ENCODE measurements at places on chromosomes 2 and 18.

GRCh38 chr18:3486512-3486911 lies 36.5 kb downstream of the TGIF1 start:
- no peak for DNase-seq
- H3K27ac ChIP-seq, result no peak overlapping the region
- H3K4me3 ChIP-seq, result no peak overlapping the region
- no peaks in the 10 kb centered on the region for H3K36me3 ChIP-seq
- H3K4me1 ChIP-seq, result no peaks in the 10 kb centered on the region

DNA sequence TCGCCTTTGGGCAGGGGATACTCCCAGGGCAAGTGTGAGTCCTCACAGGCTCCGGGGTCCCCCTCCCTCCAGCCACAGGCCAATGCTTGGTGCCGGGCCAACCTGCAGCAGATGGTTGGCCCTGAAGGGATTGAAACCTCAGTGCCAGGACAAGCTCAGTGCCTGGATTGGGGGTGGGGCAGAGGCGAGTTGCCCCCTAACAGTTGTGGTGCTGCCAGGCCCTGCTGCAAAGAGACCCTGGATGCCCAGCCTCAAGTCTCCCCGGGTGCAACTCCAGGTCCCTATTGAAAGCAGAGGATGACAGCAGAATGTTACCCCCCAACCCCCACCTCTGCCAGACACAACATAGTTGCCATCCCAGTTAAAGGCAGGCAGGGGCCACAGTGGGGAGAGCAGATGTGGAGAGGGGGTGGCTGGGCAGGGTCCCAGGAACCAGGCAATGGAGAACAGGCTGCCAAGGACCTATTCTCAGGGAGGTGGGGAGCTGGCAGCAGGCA lies 9.5 kb upstream of the RNF103 start:
- no peaks in the 10 kb centered on the region for H3K4me1 ChIP-seq
- H3K27ac ChIP-seq, result no peak overlapping the region
- H3K36me3 ChIP-seq, result no peaks in the 10 kb centered on the region
- DNase-seq, result no peak
- H3K4me3 ChIP-seq, result no peak overlapping the region

DNA sequence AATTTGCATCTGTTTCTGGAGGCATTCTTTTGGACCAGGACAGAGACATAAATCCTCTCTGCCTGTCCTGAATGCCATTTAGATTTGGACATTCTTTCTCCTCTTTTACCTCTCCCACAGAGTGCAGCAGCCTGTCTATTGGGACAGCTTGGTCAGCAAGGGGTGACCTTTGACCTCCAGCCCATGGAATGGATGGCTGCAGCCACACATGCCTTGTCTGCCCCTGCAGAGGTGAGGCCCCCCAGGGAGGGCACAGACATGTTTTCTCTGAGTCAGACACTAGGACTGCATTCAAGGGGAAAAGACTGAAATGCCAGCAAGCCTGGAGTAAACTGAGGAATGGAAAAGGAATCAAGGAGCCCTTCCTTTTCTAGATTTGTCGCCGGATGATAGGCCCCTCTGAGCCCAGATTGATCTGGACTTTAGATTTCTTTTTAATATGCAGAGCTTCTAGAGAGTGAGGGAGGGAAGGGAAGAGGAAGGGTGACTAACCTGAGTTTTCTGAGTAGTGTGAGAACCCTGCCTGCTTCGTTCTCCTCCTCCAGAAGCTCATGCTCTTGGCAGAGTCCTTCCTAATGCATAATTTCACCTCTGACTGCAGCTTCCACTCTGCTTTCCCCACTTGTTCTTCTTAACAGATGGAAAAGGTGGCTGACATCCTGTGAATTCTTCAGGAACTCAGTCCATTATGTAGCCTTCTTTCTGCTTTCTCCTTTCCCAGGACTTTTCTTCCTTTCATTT lies 16.1 kb upstream of the TTLL4 start:
- peaks cover 62% of the 10 kb centered on the region for H3K36me3 ChIP-seq
- no peaks in the 10 kb centered on the region for H3K4me1 ChIP-seq
- DNase-seq, result no peak
- H3K27ac ChIP-seq, result no peak overlapping the region

DNA sequence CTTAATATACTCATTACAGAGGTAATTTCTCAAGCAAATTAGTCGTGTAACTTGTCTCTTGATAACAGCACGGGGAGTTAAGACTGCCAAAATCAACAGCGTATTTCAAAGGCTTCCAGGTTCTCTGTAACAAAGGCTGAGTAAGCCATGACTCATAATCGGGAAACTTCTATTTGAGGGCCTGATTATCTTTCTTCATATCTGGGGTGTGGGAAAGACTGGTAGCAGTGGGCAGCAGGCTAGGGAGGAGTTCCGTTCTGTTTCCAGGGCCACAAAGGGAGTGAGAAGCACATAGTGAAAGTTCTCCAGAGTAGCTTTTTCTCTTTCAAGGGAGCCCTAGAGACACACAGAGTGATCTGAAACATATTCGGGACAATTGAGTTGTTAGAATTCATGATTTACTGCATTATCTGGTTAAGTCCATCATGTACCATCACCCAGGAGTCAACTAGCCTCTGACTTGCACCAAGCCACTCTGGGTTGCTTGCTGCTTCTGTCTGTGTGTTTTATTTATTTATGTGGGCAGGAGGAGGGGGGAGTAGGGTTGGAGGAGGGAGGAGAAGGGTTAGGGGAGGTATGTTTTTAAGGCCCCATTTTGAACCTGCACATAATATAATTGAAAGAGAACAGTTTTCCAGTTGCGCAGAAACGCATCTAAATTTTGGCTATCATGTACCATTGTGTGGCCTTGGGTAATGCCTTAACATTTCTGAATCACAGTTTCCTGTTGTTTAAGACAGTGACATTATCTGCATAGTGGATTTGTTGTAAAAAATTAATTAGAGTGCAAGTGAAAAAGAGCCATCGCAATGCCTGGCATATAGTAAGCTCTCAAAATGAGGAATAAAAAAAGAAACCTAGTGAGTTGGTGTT lies 80.5 kb upstream of the ITPRID2 start:
- no peaks in the 10 kb centered on the region for H3K36me3 ChIP-seq
- DNase-seq, result no peak
- H3K27ac ChIP-seq, result no peak overlapping the region
- H3K4me3 ChIP-seq, result no peak overlapping the region
- no peaks in the 10 kb centered on the region for H3K4me1 ChIP-seq

- no peak overlapping the region for H3K4me3 ChIP-seq
- peaks cover 57% of the 10 kb centered on the region for H3K36me3 ChIP-seq
- peaks cover 8% of the 10 kb centered on the region for H3K4me1 ChIP-seq
- no peak overlapping the region for H3K27ac ChIP-seq
Observed at GRCh38 chr18:2917259-2918047, 70.6 kb downstream of the EMILIN2 start.

DNA sequence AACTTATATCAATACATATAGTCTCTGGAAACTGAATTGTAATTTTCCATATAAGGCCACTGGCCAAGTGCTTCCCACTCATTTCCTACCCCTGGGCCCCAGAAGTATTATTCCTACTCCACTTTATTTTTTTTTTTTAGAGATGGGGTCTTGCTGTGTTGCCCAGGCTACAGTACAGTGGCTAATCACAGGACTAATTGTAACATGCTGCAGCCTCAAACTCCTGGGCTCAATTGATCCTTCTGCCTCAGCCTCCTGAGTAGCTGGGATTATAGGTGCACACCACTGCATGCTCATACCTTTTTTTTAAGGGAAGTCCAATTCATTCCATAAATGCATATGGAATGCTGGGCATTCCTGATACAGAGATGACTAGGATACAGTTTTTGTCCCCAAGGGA lies 6.4 kb upstream of the CNNM4 start:
- H3K4me1 ChIP-seq, result no peaks in the 10 kb centered on the region
- H3K4me3 ChIP-seq, result no peak overlapping the region
- DNase-seq, result no peak
- H3K27ac ChIP-seq, result no peak overlapping the region
- no peaks in the 10 kb centered on the region for H3K27me3 ChIP-seq

DNA sequence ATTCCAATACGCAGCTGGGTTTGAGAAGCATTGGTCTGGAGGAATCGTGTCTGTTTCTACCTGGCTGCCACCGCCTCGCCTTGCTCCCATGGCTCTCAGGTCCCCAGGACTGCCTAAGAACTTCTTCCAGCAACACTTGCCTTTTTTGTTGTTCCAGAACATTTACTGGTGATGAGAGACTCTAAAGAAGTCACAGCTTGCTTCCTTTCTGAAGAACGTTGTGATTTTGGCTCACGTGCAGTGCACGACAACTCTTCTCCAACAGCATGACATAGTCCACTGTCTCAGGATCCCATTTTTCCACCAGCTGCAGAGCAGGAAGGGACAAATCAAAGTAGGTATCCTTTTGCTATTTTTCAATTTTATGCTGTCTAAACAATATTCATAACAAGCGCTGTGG lies 940.9 kb downstream of the SLC4A3 start:
- no peak for DNase-seq
- H3K4me3 ChIP-seq, result no peak overlapping the region
- no peaks in the 10 kb centered on the region for H3K27me3 ChIP-seq
- H3K4me1 ChIP-seq, result no peaks in the 10 kb centered on the region
- no peaks in the 10 kb centered on the region for H3K36me3 ChIP-seq
- no peak overlapping the region for H3K27ac ChIP-seq

DNA sequence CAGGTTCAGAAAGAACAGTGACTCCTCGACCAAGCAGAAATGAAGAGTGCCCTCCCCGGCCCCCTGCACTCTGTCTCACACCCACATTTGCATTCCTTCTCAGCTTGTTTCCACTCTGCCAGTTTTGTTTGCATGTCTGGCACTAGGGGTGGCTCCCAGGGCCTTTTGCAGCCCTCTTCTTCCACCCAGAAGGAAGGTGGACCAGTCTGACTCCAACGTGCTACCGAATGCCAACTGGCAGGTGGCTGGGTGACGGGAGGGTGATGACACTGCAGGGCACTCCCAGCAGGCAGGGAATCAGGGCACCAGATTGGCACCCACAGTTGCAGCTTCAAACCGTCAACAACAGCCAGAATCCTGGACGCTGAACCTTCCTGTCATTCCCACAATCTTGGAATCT lies 371.1 kb downstream of the TXNL1 start:
- H3K4me1 ChIP-seq, result no peaks in the 10 kb centered on the region
- no peaks in the 10 kb centered on the region for H3K27me3 ChIP-seq
- no peaks in the 10 kb centered on the region for H3K36me3 ChIP-seq
- DNase-seq, result no peak

DNA sequence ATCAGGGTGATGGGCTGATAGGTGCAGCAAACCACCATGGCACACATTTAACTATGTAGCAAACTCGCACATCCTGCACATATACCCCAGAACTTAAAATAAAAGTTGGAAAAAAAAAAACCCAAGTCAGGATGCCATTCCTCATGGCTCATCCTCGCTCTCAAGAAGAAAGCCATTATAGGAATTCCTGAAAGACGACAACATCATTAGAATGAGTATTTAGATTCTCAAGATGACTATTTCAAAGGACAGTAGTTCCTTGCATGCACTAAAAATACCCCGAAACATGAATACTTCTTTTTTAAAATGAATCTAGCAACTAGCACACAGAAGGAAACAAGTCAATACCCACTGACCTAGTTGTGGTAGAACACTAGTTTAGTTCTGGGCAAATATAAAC lies 285.8 kb upstream of the REV1 start:
- no peaks in the 10 kb centered on the region for H3K4me1 ChIP-seq
- H3K4me3 ChIP-seq, result no peak overlapping the region
- no peak overlapping the region for H3K27ac ChIP-seq
- no peaks in the 10 kb centered on the region for H3K36me3 ChIP-seq
- H3K27me3 ChIP-seq, result no peaks in the 10 kb centered on the region

DNA sequence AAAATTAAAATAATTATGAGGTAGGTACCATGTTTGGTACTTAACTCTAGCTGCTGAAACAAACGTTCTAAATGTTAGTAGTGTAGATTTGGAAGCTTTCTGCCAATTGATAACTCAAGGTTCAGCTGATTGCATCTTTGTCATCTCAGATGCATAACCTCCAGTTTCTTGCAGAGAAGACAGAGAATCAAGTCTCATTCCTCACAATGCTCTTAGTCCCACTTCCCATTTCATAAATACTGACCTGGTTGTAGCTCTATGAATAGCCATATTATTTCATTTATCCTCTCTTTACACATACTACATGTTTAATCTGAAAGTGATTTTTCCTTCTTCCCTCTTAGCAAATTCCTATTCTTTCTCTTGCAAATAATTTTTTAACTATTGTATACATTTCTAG lies 178.5 kb upstream of the SETBP1 start:
- H3K4me1 ChIP-seq, result no peaks in the 10 kb centered on the region
- no peak overlapping the region for H3K4me3 ChIP-seq
- H3K27ac ChIP-seq, result no peak overlapping the region
- no peaks in the 10 kb centered on the region for H3K36me3 ChIP-seq
- no peak for DNase-seq

- H3K36me3 ChIP-seq, result no peaks in the 10 kb centered on the region
- no peak overlapping the region for H3K27ac ChIP-seq
- no peak for DNase-seq
- no peaks in the 10 kb centered on the region for H3K4me1 ChIP-seq
Observed at GRCh38 chr2:36805635-36806224, 109.2 kb downstream of the VIT start.

- no peak overlapping the region for H3K4me3 ChIP-seq
- no peak overlapping the region for H3K27ac ChIP-seq
- H3K36me3 ChIP-seq, result peaks cover 9% of the 10 kb centered on the region
- H3K4me1 ChIP-seq, result peaks cover 6% of the 10 kb centered on the region
Observed at GRCh38 chr18:76689646-76690264, 132.6 kb upstream of the ZNF236 start.

DNA sequence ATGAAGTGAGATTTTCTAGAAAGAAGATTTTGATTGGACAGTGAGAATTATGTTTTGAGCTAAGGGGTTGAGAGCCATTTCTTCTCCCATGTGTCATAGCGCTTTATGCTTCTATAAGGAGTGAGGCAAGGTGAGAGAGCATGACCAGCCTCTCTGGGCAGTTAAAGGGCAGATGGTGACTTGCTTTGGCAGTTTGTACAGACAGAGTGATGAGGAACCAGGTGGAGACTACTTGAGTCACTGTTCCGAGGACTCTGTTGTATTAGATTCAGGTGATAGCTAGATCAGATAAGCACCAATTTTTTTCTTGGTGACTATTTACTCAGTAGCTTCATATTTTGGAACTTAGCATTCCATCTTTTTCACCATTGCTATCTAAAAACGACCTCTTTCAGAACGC lies 4.5 kb downstream of the CRIM1 start:
- no peak for DNase-seq
- H3K36me3 ChIP-seq, result no peaks in the 10 kb centered on the region

- DNase-seq, result no peak
- no peak overlapping the region for H3K27ac ChIP-seq
- H3K27me3 ChIP-seq, result no peaks in the 10 kb centered on the region
- H3K4me1 ChIP-seq, result no peaks in the 10 kb centered on the region
- no peak overlapping the region for H3K4me3 ChIP-seq
- peaks cover 47% of the 10 kb centered on the region for H3K36me3 ChIP-seq
Observed at GRCh38 chr18:12968619-12969018, 20.8 kb downstream of the SEH1L start.

DNA sequence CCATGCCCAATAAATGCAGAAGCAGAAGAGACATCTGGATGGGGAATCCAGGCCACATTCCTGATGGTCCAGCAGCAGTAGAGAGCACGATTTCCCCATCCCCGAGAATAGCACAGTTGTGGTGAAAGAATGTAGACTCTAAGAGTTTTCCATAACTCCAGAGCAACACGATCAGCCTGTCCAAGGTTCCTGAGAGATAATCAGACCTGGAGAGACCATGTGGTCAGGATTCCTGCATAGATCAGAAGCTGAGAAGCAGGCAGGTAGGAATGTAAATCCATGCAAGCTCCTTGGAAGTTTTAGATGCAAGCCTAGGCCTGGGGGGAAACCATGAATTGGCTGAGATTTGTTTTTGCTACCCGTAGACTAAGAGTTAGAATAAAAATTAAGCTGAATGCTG lies 34.2 kb upstream of the PTPRM start:
- no peaks in the 10 kb centered on the region for H3K4me1 ChIP-seq
- DNase-seq, result no peak
- H3K27ac ChIP-seq, result no peak overlapping the region
- H3K27me3 ChIP-seq, result no peaks in the 10 kb centered on the region

Measured in H9 (cell line).